ENCODE measurements at places on chromosomes 6 and 20.

GRCh38 chr6:76703285-76703684, 630.8 kb upstream of the IMPG1 start:
- no peak for DNase-seq

- DNase-seq = no peak
Measured at GRCh38 chr6:43511824-43512415, 1.8 kb upstream of the LRRC73 start.

DNA sequence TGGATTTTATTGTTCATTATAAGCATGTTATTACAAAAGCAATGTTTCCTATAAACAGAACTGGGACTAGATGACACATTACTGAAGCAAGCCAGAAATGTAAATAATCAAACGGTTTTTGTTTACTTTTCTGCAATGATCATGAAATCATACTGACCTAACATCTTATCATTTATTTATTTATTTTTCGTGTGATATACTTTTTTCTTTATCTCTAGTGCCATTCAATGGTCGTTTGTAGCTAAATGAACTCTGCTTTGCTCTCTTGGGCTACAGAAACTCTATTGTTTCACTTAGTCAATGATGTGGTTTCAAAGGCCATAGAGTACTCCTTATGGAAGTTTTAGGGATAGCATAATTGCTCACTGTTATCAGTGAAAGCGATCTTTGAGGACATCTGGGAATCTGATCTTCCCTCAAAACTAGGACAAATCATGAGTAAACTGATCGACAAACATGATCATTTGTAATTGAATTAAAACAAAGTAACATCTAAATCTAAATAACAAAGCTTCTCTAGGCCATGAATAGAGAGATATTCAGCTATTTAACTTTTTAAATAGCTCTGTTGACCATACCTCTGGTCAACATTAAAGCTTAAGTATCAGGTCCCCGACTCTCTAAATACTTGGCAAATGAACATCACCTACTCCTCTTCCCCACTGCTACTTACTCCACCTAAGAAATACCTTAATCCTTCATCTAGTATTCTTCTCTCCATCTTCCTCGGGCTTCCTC, 933.4 kb downstream of the TFAP2A start:
- no peak for DNase-seq

- DNase-seq = no peak
Measured at GRCh38 chr20:19540392-19540791, 217.7 kb upstream of the RIN2 start.

- no peak for DNase-seq
Measured at GRCh38 chr6:87789198-87789899, 87.3 kb upstream of the AKIRIN2 start.

DNA sequence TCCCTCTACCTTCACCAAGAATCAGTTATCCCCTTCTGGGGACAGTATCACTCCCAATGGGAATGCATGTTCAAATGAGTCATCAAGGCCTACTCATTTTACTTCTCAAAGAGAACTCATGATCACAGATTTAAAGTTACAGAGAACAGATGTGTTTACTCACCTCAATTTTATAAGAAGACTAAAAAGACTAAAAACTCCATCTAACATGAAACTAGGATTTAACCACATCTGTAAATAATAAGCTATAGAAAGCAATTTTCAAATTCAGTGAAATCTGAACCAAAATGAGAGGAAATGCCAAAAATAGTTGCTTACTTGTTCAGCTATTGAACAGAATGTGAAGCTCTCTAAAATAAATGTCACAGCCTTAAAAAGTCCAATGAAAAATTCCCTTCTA, 300.1 kb upstream of the KCNQ5 start:
- no peak for DNase-seq

- peak; percentile 49 for DNase-seq
Measured at GRCh38 chr6:119742188-119742803, 392.7 kb upstream of the MAN1A1 start.

DNA sequence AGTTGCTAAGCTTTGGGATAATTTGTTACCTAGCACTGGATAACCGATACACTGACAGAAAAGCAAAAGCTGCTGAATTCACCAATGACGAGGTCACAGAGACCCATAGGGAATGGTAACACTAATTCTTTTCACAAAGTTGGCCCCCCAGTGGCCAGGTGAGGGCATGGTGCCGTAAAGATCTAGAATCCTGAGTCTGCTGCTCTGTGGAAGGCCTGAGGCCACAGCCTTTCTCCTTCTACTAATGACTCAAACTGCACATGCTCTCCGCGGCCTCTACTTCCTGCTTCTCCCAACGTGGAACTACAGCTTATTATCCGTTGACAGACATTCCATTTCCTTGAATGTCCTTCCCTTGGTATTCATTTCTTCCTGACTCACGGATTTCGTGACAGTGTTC, 127.1 kb downstream of the OPRM1 start:
- DNase-seq = no peak

GRCh38 chr6:38033442-38033982, 214.0 kb downstream of the ZFAND3 start:
- DNase-seq = no peak

- no peak for DNase-seq
Measured at GRCh38 chr6:169028343-169028742, 225.3 kb downstream of the THBS2 start.

- no peak for DNase-seq
Measured at GRCh38 chr6:112320561-112321318, 26.4 kb upstream of the RFPL4B start.

DNA sequence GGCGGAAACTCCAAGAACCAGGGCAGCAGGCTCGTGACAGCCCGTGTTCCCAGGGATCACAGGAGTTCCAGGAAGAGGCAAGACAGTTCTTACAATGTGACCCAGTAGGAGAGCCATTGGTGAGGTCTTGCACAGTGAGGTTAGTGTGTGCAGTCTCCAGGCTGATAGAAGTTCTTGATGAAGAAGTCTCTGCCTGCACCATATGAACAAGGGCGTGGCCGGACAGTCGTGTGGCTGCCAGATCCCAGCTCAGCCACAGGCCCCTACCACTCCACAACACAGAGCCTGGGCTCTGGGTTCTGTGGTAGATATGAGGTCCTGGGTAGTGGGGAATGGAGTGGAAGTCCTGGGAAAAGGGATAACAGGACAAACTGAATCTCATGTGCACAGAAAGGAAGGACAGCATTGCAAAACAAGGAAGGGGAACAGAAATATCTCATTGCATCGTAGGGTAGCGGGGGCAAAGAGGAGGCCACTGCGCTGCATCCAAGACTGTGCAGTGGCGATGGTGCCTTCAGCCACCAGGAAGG, 65.2 kb downstream of the STX11 start:
- DNase-seq = no peak
